Activated CD4-positive, alpha-beta T cell treated with anti-CD3 and anti-CD28 coated beads, Interleukin-2, amount 50 U/mL, for 4 hours (primary cell): ENCODE measurements at places on chromosomes 13 and 19.

DNA sequence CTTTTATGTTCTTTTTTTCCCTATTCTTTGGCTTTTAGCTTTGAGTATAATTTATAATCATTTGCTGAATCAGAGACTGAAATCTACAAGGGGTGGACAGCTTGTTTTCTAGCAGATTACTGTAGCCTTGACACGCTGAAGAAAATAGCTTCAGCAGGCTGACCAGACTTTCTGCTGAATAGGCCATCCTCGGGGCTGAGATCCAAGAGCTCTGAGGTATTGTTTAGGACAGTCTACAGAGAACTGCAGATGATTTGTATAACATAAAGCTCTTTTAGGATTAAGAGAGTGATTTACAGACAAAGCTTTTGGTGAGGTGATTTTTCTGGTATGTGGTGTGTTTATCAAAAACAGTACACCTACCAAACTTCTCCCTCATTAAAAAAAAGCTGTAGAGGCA lies 16.8 kb downstream of the POLR1D start:
- DNase-seq, result no peak

- no peak for DNase-seq
Observed at GRCh38 chr13:111530137-111530870, 209.9 kb downstream of the TEX29 start.

DNA sequence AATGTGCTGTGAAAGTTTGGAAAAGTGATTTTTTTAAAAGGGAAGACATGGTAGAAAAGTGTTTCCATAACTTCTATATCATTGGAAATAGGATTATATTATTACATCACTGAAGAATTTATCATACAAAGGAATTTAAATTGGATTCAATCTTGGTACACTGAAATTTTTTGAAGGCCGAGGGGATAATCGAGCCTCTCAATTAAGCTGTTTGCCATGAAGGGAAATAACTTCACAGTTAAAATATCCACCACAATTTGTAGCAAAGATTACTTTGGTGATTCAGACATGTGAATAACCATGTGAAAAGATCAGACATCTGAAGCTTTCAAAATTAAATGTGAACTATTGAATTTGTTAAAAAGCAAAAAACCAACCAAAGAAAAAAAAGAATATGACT lies 215.3 kb downstream of the KLF5 start:
- DNase-seq, result no peak

DNA sequence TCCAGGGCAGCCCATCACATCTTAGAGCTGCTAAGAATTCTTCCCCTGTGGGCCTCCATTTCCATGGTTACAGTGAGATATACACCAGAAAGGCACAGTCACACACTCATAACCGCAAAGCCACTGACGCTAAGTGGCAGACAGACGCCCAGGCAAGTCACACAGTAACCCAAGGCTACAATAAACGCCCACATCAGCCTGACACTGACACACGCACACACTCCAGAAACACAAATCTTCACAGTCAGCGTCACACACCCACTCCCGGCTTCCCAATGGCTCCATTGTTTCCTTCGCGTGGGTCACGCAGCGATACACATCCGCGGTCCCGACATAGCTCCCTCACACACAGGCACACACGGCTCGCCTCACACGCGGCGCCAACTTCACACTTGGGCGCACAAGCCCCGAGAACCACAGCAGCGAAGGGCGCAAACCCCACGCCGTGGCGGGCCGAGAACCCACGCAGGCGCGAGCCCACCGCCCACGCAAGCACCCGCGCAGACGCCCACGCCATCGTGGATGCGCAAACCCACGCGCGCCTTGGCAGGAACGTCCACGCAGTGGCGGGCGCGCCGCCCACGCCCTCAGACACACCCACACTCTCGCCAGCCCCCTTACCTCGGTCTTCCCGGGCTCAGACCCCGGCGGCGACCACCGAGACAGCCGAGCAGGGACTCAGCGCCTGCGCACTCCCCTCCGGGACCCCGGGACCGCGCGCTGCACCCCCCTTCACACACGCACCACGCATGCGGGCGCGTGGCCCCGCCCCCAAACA lies at the start of gene ZNF667:
Gene ZNF667, minus strand, starts transcription at position 695 of the 778 bp plus-strand sequence. CDS start 14,975 bp downstream, outside the sequence.
- DNase-seq, result no peak
